Thyroid gland (tissue), 4 donors: ENCODE measurements at places on chromosomes 7 and 10. TPM values are rescaled to one million over a fixed set of nuclear protein-coding genes. Genes with fewer than 3 reads are reported as not detected.

The SSC4D gene
- 13.7 TPM for total RNA-seq

The MEOX2 gene
- total RNA-seq: 8.0 TPM

The TMEM229A gene
- total RNA-seq: 0.27 TPM

The CCDC3 gene
- total RNA-seq: 18.7 TPM

The TEX47 gene
- not detected for total RNA-seq

The ZNF511 gene
- 22.0 TPM for total RNA-seq

The PRSS37 gene
- total RNA-seq: not detected

The SYNPO2L gene
- not detected for total RNA-seq

The NODAL gene
- not detected for total RNA-seq
